ENCODE measurements at places on chromosomes 3 and 15.

DNA sequence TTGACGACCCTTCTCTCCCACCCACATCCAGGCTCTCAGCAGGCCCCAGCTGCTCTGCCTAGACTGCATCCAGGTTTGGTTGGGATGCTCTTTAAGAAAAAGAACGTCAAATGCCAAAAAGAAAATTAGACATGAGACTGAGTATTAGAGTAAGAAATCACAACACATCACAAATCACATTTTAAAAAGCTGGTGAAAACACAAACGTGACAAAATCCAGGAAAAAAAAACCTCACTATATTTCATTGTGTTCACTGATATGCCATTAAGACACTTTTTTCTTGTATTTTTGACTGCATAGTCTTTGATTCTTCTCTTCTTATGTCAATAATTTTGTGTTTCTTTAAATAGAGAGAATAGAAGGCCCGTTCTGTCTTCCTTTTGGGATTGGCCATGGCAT, 243.7 kb downstream of the TLE3 start:
- DNase-seq: no peak

GRCh38 chr15:38896647-38897046, 332.0 kb upstream of the RASGRP1 start:
- no peak for DNase-seq

DNA sequence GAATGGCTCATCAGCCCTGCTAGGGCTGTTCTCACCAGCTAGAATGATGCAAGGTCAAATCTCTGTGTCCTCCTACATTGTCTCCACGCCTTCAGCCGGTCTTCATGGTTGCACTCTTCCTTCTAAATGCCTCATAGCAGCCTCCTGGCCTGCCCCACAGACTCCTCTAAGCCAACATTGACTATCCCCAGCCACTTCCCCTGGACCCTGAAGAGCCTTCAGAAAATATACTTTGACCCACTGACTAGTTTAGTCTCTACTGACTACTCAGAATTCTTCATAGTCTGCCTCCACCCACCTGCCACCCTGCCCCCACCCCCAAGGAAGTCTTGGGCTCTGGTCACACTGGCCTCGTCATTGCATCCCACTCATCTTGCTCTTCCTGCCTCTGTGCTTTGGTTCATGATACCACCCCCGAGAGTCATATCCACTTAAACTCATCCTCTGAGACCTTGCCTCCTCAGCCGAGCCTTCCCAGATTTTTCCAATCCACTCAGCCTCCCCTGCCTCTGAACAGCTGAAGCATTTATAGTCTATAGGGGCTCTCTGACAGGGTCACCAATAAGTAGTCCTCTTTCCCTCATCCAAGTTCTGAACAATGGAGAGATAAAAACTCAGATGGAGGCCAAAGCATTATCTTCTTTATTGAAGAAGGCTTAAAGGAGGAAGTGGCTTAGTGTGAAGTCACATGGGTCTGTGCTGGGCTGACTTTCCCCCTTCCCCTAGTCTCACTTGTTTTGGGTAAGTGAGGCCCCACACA, 9.5 kb upstream of the DOCK3 start:
- DNase-seq: peak; percentile 79

GRCh38 chr3:155190691-155191090, 102.8 kb downstream of the STRIT1 start:
- DNase-seq: peak; percentile 9

DNA sequence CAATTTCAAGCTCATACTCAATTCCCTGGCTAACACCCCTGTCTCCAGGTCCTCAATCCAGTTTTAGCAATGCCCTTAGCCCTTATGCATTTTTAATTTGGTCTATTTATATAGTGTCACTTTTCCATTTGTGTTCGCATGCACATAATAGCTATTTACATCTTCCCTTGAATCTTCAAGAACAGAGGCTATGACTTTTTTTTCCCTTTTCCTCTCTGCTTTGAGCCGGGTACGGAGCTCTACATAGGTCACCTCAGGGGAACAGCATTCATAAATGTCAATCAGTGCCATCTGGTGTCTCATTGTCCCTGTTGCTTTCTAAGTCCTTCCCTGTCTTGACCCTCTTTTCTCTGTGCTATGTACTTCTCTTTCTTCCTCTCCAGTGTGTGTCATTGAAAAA, 26.5 kb upstream of the ACTC1 start:
- no peak for DNase-seq

GRCh38 chr3:73801444-73801843, 176.7 kb upstream of the PDZRN3 start:
- no peak for DNase-seq

GRCh38 chr3:44106756-44107155, 134.9 kb upstream of the TOPAZ1 start:
- DNase-seq: no peak
